ENCODE measurements at places on chromosomes 5 and 9.

- DNase-seq: no peak
Measured at GRCh38 chr5:12214267-12215015, 310.2 kb upstream of the CTNND2 start.

DNA sequence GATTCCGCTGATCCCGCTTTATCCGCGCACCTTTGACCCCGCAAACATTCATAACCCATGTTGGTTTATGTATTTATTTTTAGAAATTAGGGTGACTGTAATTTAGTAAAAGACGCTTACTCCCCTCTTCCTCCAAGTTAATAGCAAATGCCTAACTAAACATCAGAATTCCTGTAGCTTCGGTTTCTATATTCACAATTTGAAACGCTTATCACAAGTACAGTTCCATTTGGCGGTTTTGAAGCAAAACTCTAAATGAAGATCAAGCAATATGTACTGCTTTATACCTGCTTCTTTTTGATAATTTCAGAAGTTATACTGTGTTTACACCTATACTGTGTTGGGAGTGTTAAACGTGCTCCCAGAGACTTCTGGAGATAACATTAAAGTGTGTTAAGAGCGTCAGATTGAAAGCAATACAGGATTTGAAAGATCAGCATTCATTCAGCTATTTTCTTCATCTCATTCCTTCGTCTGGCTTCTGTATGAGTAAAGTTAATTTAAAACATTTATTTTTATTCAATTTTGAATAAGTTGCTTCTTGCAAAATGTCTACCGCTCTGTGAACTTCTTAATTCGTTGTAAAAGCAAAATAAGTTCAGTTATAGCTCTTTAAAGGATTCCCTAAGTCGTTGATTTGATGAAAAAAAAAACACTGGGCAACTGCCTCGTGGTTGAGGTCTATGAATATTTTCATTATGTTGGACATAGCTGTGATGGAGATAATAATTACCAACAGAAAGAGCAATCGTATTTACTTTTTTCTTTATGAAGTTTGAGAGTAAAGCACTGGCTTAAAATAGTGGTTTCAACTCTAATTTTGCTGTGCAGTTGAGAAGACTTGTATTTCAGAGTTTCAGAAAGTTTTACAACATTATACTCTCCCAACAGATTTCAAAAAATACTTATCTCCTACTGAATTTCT is 2.5 kb downstream of the PRDM6 start:
- no peak for DNase-seq

- no peak for DNase-seq
Measured at GRCh38 chr5:30994176-30994575, 199.3 kb upstream of the CDH6 start.

DNA sequence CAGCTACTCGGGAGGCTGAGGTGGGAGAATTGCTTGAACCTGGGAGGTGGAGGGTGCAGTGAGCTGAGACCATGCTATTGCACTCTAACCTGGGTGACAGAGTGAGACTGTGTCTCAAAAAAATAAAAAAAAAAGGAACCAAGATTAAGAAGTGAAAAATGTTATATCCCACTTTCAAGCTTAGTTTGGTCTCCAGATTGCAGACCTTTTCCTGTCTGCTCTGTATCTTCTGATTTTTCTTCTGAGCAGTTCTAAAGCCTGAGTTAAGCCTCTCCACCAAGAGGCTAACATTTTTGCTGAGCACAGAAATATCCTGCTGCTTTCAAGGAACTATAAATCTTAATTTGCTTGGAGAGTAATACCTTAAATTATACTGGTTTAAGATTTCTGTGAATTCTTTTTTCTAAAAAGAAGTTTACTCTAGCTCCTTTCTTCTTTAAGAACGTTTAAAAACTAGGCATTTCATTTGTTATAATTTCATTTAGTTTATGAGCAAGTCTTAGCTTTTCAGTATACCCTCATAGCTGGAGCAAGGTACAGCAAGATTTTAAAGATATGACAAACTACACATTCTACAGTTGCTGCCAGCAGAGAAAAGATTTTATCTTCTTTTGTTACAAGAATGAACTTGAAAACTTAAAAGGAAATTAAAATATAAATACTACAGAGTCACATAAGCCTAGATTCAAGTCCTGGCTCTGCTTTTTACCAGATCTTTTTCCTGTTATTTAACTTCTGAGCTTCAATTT is 55.0 kb downstream of the GARNL3 start:
- DNase-seq: no peak

DNA sequence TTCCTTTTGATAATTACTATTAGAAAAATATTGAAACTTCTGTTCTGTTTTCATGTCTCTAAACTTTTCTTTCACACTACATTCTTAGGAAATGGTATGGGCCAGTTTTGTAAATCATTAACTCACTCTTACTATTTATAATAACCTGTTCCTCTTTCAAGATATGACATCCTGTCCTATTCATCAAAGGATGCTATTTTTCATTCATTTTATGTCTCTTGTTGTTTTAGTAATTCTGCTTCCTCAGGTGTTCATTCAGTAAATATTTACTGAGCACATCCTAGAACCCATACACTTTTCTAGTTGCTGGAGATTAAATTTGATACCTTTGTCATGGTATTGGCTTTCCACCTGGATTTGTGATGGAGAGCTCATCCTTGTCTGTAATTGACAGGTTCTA is 58.0 kb downstream of the GDA start:
- DNase-seq: no peak

GRCh38 chr9:90770182-90770738 is 31.4 kb upstream of the SYK start:
- no peak for DNase-seq

All from stimulated activated CD4-positive, alpha-beta T cell treated with anti-CD3 and anti-CD28 coated beads, Interleukin-4, amount 100 ng/mL, for 1 hour (primary cell).